Pulmonary artery endothelial cell (primary cell): ENCODE measurements at places on chromosomes 12 and 14.

- DNase-seq = no peak
These were observed 439.4 kb downstream of the CCDC91 start for GRCh38 chr12:28629691-28630090.

DNA sequence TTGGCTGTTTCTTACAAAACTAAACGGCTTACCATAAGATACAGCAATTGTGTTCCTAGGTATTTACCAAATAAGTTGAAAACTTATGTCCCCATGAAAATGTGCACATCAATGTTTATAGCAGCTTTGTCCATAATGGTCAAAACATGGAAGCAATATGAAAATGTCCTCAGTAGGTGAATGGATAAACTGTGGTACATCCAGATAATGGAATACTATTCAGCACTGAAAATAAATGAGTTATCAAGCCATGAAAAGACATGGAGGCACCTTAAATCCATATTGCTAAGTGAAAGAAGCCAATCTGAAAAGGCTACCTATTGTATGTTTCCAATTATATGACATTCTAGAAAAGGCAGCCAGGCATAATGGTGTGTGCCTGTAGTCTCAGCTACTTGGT, 40.7 kb downstream of the CFL2 start:
- DNase-seq = no peak

GRCh38 chr12:111362687-111363475, 6.0 kb downstream of the PHETA1 start:
- no peak for DNase-seq

DNA sequence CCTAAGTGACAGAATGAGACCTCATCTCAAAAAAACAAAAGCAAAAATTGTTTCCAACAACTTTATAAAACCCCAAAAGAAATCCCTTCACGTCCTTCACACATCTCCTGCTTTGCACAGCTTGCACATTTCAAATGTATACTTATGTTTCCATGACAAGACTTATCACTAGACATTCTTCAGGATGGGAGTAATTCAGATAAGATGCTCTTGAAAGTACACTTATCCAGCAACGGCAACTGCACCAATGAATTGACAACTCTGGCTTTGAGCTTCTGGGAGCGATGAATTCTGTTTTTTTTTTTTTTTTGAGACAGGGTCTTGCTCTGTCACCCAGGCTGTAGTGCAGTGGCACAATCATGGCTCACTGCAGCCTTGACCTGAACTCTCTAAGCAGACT, 30.8 kb upstream of the AKAP5 start:
- no peak for DNase-seq

DNA sequence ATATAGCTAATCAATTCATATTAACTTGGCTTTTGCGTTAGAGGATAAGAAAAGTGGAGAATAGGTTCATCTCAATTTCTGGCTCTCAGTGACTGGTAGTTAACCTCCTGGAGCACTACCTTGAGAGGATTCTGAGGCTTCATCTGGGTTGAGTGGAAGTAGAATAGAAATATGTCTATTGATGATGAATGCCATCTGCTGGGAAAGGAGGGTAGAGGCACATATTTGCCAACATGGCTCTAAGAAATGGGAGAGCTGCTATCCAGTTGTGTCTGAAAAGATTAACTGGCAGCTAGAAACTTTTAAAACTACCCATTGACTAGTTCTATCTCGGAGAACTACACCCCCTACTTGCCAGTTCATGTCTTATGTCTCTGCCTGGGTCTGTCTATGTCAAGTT, 530.1 kb downstream of the NRXN3 start:
- no peak for DNase-seq

DNA sequence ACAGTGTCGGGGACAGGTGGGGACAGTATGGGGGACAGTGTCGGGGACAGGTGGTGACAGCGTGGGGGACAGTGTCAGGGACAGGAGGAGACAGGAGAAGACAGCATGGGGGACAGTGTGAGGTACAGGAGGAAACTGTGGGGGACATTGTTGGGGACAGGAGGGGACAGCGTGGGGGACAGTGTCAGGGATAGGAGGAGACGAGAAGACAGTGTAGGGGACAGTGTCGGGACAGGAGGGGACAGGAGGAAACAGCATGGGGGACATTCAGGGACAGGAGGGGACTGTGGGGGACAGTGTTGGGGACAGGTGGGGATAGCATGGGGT, 139.5 kb downstream of the TMEM121 start:
- no peak for DNase-seq

DNA sequence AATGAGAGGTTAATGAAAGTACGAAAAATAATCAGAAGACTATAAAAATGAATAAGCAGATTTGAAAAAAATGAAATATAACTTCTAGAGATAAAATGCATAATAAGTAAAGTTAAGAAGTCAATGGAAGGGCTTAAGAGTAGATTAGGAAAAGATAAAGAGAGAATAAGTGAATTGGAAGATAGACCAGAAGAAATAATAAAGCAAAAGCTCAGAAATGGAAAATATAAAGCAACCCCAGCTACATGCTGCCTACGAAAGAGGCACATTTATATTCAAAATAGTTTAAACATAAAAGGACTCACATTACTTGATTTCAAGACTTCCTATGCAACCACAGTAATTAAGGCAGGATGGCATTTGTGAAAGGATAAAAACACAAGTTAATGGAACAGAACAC, 19.9 kb downstream of the ZNF605 start:
- DNase-seq = no peak
